ENCODE measurements at places on chromosomes 4 and X.

DNA sequence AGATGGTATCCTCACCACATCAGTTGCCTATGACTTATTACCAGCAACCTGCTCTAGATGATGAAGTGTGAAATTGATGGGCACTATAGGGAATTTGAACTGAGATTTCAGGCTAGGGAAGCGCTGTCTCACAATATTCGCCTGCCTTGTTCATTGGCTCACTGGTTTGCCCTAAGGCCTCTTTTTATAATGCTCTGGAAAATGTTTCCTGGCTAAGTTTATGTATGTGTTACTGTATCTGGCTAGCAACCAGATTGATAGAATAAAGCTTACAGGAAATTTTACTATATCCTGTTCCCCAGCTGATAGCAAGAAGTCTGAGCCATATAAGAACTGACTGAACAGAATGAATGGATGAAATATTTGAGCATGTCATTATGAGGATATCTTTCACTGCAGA, 71.6 kb downstream of the GSTCD start:
- no peak for ATAC-seq

DNA sequence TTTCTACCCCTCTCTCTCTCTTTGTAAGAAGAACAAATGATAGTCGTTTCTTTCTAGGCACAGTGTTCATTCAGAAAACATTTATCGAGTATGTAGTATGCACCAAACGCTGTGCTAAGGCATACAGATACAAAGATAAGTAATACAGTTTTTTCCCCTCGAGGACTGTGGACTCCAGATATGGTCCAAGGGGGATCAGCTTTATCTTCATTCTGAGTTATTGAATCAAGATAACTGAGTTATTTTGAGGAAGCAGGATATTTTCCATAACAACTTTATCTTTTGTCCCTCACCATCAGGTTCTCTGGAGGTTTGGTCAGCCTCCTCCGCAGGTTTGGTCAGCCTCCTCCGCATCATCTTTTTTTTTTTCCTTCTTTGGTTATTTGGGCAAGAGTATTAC, 15.0 kb downstream of the EREG start:
- ATAC-seq: no peak

GRCh38 chr4:38768968-38769394, 13.8 kb downstream of the TLR10 start:
- no peak for ATAC-seq

DNA sequence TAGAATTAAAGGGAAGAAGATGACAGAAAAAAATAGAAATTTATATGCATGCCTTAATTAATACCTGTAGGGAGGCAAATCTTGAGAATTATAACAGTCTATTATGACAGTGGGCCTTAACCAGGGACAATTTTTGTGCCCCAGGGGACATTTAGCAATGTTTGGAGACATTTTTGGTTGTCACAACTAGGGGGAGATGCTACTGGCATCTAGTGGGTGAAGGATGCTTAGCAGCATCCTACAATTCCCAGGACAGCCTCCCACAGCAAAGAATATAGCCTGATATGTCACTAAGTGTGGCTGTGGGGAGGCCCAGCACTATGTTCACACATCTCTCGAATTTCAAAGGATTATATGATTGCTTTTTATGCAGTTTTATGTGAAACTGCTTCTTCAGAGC, 10.5 kb downstream of the GPR82 start:
- ATAC-seq: peak; percentile 35

- no peak for ATAC-seq
Measured at GRCh38 chr4:86302830-86303229, 57.0 kb downstream of the MAPK10 start.

- ATAC-seq: no peak
Measured at GRCh38 chrX:1093121-1093520, 119.3 kb downstream of the CRLF2 start.

DNA sequence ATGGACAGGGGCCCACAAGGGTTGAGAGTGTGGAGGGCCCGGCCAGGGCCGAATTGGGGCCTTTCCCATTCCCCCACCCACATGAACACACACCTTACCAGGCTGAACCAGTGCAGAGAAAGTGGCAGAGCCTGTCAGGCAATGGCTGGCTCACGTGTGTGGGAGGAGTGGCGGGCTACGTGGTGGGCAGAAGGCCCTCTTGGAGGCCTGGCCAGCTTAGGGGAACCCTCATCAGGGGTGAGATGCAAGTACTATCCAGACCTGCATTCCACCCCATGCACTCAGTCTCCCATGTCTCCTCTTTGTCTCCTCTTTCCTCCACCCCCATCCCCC, 965 bp downstream of the TCEAL4 start:
- peak; percentile 63 for ATAC-seq
